ENCODE measurements at places on chromosomes 1 and 21.
A peak's percentile ranks its signal among the peaks of the same experiment; 100 is the strongest.

GRCh38 chr1:233606813-233607212, 7.1 kb upstream of the KCNK1 start:
- no peak for DNase-seq

DNA sequence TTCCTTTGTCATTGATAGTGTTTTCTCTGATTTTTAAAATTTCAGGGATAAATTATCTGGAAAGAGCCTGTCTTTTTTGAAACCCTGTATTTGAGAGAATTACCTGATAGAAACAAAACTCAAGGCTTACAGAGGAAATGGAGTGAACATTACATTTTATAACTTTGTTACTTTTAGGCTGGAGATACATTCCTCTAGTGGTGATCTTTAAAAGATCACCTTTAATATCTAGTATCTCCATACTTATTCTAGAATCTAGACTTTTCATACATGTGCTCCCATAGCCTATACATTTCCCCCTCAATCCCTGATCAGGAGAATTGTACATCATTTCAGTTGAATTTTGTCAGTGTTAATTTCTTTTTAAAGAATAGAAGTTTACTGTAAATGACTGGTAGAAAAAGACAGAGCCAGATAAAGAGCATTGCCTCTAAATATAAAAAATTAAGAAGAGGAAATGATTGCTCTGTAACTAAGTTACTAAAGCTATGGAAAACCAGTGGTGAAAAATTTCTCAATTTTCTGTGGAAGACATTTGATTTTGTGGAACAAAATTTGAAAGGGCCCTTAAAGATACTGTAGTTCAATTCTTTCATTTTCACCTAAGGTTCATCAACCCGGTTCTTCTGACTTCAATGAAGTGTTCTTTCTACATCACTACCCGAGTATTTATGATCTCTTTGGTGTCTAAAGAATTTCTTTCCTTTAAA, 33.7 kb downstream of the RASAL2 start:
- no peak for DNase-seq

GRCh38 chr1:31624309-31624708, 6.8 kb downstream of the HCRTR1 start:
- DNase-seq: no peak

GRCh38 chr21:35664683-35665082, 395.6 kb downstream of the SETD4 start:
- no peak for DNase-seq

DNA sequence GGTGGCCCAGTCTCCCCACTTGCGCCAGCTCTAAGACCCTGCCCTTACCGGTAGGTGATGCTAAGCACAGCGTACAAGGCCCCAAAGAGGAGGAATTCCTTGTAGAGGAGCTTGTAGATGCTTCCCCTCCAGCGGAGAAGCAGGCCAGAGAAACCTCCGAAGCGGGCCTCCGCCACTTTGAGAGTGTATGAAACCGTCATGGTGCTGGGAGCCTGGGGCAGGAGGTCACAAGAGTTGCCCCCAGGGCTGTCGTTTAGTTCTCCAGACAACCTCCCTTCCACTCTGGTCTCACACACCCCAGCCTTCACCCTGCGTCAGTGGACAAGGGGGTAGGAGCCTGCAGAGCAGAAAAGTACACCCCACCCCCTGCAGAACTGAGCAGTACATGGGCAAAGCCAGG, 464 bp downstream of the BEST4 start:
- no peak for DNase-seq

DNA sequence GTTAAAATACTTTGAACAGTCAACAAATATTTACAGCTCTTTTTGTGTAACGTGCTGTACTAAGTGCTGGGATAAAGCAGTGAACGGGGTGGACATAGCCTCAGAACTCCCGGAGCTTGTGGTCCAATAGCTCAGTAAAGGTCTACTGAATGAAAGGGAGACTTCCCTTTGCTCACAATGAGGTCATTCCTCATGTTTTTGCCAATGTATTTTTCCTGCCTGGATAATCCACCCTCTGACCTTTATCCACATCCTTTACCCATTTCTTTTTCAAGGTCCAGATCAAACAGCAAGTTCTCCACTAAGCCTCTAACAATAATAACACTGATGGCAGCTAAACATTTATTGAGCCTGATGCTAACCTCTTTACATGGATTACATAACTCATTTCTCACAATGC, 55.9 kb downstream of the LEPR start:
- no peak for DNase-seq

- DNase-seq: no peak
Measured at GRCh38 chr1:203178083-203178482, 2.5 kb upstream of the MYBPH start.

GRCh38 chr1:116933606-116934515, 24.1 kb downstream of the PTGFRN start:
- DNase-seq: no peak

- no peak for DNase-seq
Measured at GRCh38 chr1:43267818-43268425, 1.9 kb upstream of the TMEM125 start.

GRCh38 chr1:20061866-20062265, 8.1 kb upstream of the PLA2G5 start:
- no peak for DNase-seq

GRCh38 chr1:112828716-112829115, 113.6 kb upstream of the PPM1J start:
- no peak for DNase-seq

DNA sequence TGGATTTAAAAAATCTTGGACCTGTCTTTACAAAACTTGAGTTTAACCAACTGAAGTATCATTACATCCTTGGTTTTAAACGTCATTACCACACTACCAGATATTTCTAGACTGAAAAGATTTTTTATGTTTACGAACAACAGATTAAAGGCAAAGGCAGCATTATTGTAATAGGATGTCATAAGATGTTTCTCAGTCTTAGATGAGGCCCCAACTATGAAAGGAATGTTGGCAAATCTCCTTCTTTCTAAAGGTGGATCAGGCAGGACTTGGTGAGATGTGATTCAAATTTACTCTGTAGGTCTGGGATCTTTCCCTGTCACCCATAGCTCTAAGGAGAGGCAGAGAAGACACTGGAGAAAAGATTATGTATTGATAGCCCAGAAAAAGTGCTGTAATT, 417.9 kb downstream of the PTBP2 start:
- DNase-seq: no peak

- DNase-seq: no peak
Measured at GRCh38 chr1:192476802-192477298, 98.7 kb upstream of the RGS1 start.

DNA sequence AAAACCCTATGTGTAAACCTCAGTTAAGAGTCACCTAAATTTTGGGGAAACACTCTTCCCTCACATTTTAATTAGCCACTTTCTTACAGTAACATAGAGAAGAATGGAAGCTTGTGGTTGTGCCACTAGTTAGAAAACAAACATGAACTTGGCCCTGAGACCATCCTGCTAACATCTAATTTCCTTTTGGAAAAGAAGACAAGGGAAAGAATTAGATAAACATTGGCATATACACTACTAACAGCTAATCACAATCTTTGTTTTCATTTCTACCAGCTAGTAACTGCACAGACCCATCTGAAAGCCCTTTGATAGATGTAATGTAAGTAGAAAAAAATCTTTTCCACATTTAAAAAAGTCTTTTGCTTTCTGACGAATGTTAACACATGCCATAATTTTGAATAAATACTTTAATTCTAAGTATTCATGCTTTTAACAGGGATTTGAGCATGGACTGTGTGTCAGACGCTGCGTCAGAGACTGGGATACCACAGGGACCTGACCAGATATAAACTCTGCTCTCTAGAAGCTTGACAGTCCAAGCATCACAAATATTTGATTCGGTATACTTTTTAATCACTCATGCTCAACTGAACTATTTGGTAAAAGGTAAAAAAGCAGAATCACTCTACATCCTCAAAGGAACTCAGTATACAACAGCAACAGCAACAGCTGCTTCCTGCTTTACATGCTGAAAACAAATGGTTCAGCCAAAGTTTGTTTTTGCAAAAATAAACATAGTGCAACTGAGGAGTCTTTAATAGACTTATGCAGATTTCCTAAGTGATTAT, 30.2 kb downstream of the DPH5 start:
- DNase-seq: no peak

- peak; percentile 7 for DNase-seq
Measured at GRCh38 chr1:203796236-203796605, 798 bp downstream of the ZBED6 start.

DNA sequence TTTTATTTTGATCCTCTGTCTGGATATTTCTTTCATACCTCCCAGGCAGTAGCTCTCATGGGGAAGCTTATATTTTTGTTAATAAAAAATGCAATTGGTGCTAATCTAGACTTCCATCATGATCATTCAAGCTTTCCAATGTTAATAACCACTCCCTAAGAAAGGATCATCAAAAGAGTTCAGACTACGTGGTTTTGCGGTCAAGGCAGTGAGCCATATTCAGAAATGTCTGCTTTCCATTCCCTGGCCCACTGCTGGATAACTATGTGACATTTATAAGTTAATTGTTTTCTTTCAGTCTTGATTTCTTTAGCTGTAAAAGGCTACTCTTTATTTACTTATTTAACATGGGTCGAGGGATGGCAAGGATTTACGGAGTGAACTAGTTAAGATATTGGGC, 414.6 kb downstream of the LMO4 start:
- DNase-seq: no peak

- DNase-seq: peak; percentile 21
Measured at GRCh38 chr1:115976062-115976920, at the start of gene SLC22A15. SLC22A15 (plus strand) TSS chr1:115976513; CDS start chr1:115976628, 115 bp downstream.
